ENCODE measurements at places on chromosomes 11 and 22. TPM values are rescaled to one million over a fixed set of nuclear protein-coding genes. Genes with fewer than 3 reads are reported as not detected.

CWC15 gene
- 47.3 TPM for total RNA-seq

NARS2 gene
- 12.2 TPM for total RNA-seq

BATF2 gene
- 1.5 TPM for total RNA-seq

GAL3ST1 gene
- 32.1 TPM for total RNA-seq

OR52I1 gene
- total RNA-seq = not detected

GRIA4 gene
- total RNA-seq = 102 TPM

BRSK2 gene
- 180 TPM for total RNA-seq

OR6T1 gene
- total RNA-seq = not detected

PACS1 gene
- total RNA-seq = 91.0 TPM

PLA2G3 gene
- total RNA-seq = not detected

FJX1 gene
- 24.3 TPM for total RNA-seq

CRYAB gene
- 1,056 TPM for total RNA-seq

TMEM41B gene
- 41.9 TPM for total RNA-seq

TMEM151A gene
- total RNA-seq = 59.9 TPM

GRAP2 gene
- not detected for total RNA-seq

ACCS gene
- 28.9 TPM for total RNA-seq

HTR3B gene
- total RNA-seq = 7.0 TPM

UCP3 gene
- total RNA-seq = 14.5 TPM

TTC38 gene
- total RNA-seq = 10.7 TPM

RIC3 gene
- 55.4 TPM for total RNA-seq

BTG4 gene
- not detected for total RNA-seq

OSM gene
- total RNA-seq = 0.68 TPM

SLCO2B1 gene
- 95.2 TPM for total RNA-seq

CDC42BPG gene
- total RNA-seq = 0.08 TPM

HBB gene
- total RNA-seq = 174 TPM

OR4A16 gene
- not detected for total RNA-seq

APOBEC3F gene
- total RNA-seq = 2.5 TPM

RTN4RL2 gene
- total RNA-seq = 31.3 TPM

MS4A4A gene
- total RNA-seq = 8.5 TPM

ART1 gene
- total RNA-seq = not detected

ZP1 gene
- 0.38 TPM for total RNA-seq

TRIM77 gene
- total RNA-seq = not detected

GGTLC3 gene
- total RNA-seq = not detected

TMPRSS4 gene
- not detected for total RNA-seq

OVOL1 gene
- total RNA-seq = not detected

GUCY1A2 gene
- total RNA-seq = 50.4 TPM

APOL3 gene
- 20.8 TPM for total RNA-seq

CSRP3 gene
- total RNA-seq = not detected

SVIP gene
- 66.5 TPM for total RNA-seq

ALG9 gene
- total RNA-seq = 30.1 TPM

IFITM10 gene
- 15.3 TPM for total RNA-seq

MMP27 gene
- not detected for total RNA-seq

SLC35F2 gene
- 5.3 TPM for total RNA-seq

MUC5AC gene
- total RNA-seq = not detected

NAALAD2 gene
- 22.2 TPM for total RNA-seq

CYB5R2 gene
- total RNA-seq = 29.4 TPM

SLC43A3 gene
- 6.2 TPM for total RNA-seq

UBQLNL gene
- total RNA-seq = 0.23 TPM

TRPC6 gene
- 2.5 TPM for total RNA-seq

PHOX2A gene
- total RNA-seq = not detected

LRRC74B gene
- total RNA-seq = not detected

MOB2 gene
- 46.9 TPM for total RNA-seq

OR2AG2 gene
- total RNA-seq = 0.91 TPM

CATSPERZ gene
- total RNA-seq = 1.9 TPM

PGA5 gene
- total RNA-seq = not detected

NEFH gene
- total RNA-seq = 91.6 TPM

SYT7 gene
- 179 TPM for total RNA-seq

All from dorsolateral prefrontal cortex (tissue), 122 donors.